GM19239 (cell line): ENCODE measurements at places on chromosomes 3 and 15.

DNA sequence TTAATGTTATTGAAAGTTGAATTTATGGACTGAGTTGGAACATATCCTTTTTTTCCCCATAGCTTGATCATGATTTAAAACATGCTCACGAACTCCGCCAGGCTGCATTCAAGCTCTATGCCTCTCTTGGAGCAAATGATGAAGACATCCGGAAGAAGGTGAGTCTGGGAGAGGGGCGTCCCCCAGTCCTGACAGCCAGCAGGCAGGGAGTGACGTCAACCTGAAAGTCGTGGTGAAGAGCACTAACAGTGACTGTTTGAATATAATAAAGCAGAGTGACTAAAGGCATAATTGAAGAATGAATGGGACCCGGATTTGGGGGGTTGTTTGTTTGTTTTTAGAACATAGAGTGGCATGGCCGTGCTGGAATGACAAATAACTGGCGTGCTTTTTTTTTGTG is 57.9 kb downstream of the ARMC8 start:
- no peak for DNase-seq

GRCh38 chr3:65362688-65363087 is 674.9 kb upstream of the ADAMTS9 start:
- DNase-seq, result no peak

- no peak for DNase-seq
These were observed 402.0 kb upstream of the TBL1XR1 start for GRCh38 chr3:177599326-177599725.

GRCh38 chr3:38346587-38347410 is at the start of gene XYLB:
Gene XYLB, plus strand, starts transcription at chr3:38346785. Its CDS starts 84 bp downstream, at chr3:38346869.
- DNase-seq, result peak; percentile 92

- no peak for DNase-seq
These were observed 17.3 kb downstream of the IDH2 start for GRCh38 chr15:90084876-90085423.

- DNase-seq, result no peak
These were observed 66.3 kb upstream of the LRIG1 start for GRCh38 chr3:66567077-66567476.

- no peak for DNase-seq
These were observed 3.7 kb downstream of the KPNA1 start for GRCh38 chr3:122510878-122511535.
